ENCODE measurements at places on chromosomes 7 and 10.

DNA sequence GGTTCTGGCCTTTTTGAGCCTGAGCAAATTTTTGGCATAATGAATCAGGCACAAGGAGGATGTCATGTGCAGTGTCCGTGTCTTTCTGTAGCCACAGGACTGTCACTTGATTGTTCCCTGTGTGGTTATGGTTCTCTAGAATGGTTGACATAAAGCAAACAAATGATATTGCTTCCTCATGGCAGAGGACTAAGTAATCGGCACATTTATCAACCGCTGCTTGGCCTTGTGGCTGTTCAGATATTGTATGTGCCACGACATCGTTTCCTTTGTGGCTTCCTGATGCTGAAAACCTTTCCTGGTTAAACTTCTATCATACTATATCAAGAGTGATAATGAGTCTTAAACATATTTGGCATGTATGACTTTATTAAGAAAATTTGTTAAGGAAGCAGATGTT, 598.8 kb downstream of the SUGCT start:
- DNase-seq: no peak

DNA sequence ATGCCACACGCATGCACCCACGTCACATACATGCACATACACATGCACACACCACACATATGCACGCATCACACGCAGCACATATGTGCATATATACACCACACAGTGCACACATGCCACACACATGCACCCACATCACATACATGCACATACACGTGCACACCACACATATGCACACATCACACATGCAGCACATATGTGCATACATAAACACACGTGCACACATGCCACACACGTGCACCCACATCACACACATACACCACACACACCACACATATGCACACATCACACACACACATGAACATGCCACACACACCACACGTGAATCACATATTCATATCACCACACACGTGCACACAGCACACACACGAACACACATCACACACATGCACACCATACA, 338.8 kb downstream of the PTPRN2 start:
- DNase-seq: no peak

DNA sequence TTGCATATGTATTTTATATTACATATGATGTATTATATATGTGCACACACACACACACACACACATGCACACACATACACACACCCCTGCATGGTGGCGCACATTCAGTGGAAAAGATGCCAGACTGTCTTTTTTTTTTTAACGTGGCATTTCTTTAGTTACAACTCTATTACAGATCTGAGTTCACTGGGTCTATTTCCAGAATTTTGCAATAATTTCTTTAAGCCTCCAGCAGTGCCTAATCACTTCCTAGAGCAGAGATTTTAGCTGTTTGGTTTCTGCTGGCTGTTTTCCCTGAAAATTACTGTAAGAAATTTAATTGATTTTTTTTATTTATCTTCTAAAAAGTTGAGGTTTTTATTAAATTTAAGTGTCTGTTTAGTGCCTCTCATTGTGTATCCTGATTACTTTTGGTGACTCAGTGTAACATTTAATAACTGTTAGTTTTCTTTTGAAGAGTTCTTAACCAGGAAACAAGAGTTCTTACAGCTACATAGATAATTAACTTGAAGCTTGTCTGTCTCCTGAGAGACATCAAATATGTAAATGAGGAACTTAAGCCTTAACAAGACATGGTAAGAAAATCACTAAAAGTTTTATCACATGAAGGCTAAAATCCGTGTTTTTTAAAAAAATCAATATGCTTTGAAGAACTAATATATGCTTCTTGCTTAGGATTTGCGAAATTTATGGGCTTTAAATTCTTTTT, 232.0 kb downstream of the MDFIC start:
- no peak for DNase-seq

DNA sequence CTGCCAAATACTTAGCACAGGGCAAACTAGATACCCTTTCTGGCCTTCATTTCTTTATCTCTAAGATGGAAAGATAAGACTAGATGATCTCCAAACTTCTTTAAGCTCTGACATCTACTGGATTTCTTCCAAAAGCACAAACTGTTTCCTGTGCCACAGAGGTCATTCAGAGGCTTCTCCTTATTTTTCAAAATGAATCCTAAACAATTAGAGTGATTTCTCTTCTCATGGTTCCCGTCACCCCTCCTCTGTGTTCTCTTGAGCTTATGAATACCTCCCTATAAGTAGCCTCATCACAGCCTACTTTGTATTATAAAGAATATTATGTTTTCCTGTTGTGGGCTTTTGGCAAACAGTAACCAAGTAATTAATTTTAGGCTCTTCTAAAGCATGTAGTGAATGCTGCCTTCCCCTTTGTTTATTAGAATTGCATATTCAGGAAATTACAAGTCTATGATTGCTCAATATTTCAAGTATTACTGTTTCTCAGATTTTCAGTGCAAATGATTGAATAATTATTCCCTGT, 179.5 kb downstream of the REEP3 start:
- DNase-seq: no peak

GRCh38 chr10:106832846-106833245, 331.7 kb downstream of the SORCS1 start:
- no peak for DNase-seq

GRCh38 chr7:151579644-151580043, 59.9 kb upstream of the RHEB start:
- DNase-seq: no peak

DNA sequence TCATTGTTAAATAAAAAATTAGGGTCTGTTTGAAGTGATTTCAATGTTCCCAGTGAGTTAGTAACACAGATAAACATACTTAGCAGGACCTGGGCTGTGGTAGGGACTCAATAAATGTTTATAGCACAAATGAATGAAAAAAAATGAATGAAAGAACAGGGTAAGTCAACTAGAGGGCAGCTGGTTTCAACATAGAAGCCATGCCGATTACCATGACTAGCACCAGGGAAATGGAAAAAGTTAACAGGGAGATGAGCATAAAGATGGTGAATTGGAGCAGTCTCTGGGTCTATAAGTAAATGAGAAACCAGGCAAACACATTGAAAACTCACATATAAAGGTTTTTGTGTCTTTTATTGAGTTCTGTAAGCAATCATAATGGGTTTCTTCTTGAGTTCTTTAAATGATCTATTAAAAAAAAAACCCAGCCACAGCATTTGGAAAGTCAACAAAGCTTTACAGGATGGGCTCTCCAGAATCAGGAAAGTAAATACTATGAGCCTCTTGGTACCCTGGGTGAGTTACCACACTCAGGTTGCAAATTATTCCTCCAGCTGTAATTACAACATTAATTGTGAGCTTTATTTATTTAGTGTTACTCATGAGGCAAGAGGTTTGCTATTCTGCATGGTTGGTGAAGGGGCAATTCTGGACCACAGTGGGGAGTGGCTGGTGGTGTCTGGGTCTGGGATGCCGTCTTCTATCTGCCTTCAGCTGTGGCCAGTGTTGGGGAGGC, 46.1 kb upstream of the MTPN start:
- no peak for DNase-seq

DNA sequence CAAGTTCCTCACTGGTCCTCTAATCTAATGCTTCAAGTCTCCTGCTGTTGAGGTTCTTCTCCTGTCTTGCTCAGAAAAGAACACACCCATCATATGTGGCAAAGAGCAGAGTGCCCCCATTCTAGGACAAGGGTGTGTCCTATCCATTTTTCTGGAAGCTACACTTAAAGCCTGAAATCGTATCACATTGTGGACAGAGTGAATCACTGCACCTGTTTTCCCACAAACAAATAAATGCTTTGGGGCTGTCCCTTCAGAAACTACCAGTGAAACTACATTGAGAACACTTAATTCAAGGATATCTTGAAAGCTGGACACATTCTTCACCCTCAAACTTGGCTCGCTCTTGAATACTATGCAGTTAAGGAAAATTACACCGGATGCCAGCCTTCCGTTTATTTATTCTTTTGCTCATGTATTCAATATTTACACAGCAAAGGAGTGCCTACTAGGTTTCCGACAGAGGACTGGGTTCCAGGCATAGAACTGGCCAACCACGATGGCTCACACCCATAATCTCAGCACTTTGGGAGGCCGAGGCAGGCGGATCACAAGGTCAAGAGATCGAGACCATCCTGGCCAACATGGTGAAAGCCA, 473.0 kb downstream of the GALNT17 start:
- no peak for DNase-seq

DNA sequence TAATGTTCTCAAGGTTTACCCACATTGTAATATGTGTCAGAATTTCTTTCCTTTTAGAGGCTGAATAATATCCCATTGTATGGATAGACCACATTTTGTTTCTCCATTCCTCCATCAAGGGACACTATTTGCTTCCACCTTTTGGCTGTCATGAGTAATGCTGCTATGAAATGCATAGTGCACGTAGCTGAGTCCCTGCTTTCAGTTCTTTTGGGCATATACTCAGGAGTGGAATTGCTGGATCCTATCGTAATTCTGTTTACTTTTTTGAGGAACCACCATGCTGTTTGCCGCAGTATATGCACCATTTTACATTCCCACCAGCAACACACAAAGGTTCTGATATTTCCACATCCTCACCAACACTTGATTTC, 60.0 kb downstream of the PRF1 start:
- no peak for DNase-seq

DNA sequence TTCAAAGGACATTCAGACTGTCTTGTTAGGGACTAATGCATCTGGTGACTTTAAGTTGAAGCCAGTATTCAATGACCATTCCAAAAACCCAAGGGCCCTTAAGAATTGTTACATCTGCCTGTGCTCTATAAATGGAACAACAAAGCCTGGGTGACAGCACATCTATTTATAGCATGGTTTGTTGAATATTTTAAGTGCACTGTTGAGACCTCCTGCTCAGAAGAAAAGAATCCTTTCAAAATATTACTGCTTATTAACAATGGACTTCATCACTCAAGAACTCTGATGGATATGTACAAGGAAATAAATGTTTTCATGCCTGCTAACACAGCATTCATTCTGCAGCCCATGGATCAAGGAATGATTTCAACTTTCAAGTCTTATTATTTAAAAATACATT, 33.1 kb upstream of the CYP26C1 start:
- DNase-seq: no peak

DNA sequence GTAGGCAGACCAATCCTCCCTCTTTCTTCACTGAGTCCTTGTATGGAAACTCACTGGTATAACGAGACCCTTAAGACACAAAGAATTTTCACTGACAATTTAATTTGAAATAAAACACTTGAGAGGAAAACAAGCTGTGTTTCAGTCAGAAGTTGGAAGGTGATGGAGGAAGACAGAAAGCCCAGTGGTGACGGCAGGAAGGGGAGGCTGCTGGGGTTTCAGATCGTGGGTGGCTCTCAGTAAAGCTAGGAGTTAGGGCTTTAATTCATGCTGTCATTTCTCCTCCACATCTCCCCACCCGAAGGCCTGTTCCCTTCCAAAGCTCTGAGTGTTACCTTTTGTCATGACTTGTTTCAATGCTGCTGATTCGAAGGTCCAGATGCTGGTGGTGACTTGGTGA, 605.2 kb upstream of the DPP6 start:
- DNase-seq: no peak

- DNase-seq: no peak
Observed at GRCh38 chr10:5833814-5834213, 20.6 kb upstream of the GDI2 start.

GRCh38 chr10:79191951-79192676, 123.3 kb downstream of the ZMIZ1 start:
- DNase-seq: no peak

DNA sequence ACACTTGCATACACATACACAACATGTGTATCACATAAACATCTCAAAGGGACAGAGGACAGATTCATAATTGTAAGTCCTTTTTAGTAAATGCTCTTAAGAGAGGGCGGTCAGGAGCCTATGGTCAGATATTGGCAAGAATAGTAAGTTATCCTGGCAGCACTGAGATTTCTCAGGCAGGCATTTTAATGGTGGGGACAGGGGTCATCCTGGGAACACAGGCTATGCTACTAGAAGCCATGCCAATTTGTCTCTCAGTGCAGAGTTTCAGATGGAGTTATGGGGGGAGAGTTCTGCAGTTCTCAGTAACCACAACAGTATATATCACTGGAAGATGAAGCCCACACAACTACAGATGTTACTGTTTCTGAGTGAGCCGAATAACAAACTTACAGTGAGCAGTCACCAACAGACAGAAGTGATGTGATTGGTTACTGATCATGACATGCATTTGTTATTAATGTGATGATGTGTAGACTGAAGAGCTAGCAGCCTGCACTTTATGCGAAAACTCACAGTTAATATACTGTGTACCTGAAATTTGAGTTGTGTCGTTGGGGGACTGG, 16.4 kb downstream of the ZNF487 start:
- no peak for DNase-seq

- DNase-seq: no peak
Observed at GRCh38 chr7:84228526-84228925, 33.9 kb upstream of the SEMA3A start.

DNA sequence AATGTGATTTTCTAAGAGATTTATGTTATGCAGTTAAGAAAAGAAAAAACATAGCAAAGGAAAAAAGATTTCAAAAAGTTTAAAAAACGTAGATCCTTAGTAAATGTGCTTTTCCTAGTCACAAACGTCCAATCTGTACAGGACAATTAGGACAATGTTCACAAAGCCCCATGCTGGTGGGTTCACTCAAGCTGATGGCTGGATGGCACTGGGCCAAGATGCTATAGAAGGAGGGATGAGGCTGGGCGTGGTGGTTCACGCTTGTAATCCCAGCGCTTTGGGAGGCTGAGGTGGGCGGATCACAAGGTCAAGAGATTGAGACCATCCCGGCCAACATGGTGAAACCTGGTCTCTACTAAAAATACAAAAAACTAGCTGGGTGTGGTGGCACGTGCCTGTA, 22.1 kb downstream of the SVIL start:
- no peak for DNase-seq

GRCh38 chr7:22821702-22822485, 755 bp downstream of the TOMM7 start:
- DNase-seq: no peak

GRCh38 chr7:115359119-115359518, 437.2 kb downstream of the MDFIC start:
- no peak for DNase-seq

DNA sequence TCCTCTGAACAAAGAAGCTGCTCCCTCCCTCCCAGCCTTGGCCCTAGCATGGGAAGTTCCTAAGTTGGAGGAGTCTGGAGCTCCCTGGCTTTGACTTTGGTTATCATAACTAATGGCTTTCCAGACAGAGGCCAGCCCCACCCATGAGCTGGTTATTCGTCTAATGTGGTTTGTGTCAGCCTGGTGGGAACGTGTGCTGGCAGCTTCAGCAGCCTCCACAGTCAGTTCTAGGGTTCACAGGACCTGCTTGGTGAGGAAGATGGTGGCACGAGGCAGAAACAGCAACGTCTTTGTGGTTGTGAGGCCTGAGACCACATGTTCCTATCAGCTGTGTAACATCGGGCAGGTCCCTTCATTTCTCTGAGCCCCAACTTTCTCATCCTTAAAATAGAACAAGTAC, 103.1 kb downstream of the PAXIP1 start:
- DNase-seq: no peak
